ENCODE measurements at places on chromosomes 3 and 15. TPM values are rescaled to one million over a fixed set of nuclear protein-coding genes. Genes with fewer than 3 reads are reported as not detected.
A peak's percentile ranks its signal among the peaks of the same experiment; 100 is the strongest.

DNA sequence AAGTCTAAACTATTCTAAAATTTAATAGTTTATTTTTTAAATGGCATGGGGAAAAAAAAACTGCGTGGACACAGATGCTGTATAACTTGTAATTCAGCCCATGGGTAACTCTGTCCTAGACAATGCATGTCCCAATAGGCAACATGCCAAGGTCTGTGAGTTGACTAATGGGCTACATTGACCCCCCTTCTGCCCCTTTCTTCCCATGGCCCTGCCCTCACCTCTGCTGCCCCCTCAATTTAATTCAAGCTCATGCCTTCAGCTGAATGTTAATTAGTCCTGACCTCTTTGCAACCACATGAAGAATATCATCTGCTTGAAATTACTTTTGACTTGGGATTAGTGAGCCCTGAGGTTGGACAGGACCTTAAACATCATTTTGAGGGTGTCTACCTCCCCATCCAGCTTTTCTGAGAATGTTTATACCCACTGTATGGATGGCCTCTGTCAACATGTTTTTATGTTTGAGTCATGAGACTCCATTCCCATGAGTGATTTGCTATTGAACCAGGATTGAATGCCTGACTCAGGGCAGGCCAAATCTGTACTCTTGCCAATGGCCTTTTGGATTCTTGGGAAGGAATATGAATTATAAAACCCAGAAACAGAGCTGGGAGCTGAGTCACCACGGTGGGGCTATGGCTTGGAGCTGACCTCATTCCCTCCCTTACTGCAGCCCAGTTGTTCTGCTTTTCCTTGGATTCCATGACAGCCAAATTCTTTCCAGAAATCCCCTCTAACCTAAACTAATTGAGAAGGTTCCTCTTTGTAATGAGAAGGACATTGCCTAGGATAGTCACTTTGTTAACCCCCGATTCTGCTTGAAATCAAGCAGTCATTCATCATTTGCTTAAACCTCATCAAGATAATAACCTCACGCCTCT is 33.5 kb upstream of the PDE8A start:
- peak; percentile 48 for DNase-seq

- DNase-seq, result no peak
These were observed 36.5 kb downstream of the ATR start for GRCh38 chr3:142542054-142542453.

GRCh38 chr3:43023066-43023465 is 44.0 kb downstream of the GASK1A start:
- DNase-seq, result no peak

GRCh38 chr3:98552232-98553020 is 20.6 kb downstream of the GPR15 start:
- DNase-seq, result no peak

Gene TEX55
- total RNA-seq, result not detected

DNA sequence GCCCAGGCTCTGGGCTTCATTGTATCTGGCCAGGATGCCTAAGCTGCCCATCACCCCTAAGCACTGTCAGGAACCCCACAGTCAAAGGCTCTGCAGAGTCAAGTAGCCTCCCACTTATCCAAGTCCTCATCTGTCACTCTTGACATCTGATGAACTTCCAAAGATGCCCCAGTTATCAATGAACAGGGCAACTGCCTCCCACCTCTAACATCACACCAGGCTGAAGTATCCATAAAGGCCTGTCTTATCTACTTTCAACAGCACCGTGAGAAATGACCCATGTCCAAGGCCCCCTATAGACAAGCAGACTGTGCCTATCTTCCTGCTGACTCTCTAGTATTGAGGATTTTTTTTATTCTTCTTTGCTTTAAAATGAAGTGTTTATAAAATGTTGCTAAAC is 56.4 kb downstream of the TRIM69 start:
- DNase-seq, result no peak

Gene FAM174B
- 0.25 TPM for total RNA-seq

Gene TMCO5A
- total RNA-seq, result not detected

- DNase-seq, result no peak
These were observed 18.9 kb downstream of the PRR23A start for GRCh38 chr3:138987181-138987580.

Gene PRSS50
- not detected for total RNA-seq

DNA sequence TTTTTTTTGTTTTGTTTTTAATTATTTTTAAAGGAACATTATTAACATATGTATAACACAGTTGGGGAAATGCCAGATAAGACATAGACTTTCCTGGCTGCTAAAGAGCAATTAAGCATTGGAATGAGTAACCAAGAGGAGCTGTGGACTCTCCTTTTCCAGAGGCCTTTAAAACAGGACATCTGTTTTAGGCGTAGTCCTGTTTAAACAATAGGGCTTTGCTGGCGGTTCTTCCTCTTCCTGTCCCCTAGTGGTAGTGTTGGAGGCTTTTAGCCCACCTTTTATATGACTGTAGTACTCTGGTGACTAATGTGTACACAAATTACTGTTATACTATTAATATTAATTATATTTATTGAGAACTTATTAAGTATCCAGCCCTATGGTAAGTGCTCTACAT is 81.9 kb downstream of the PPARG start:
- peak; percentile 17 for DNase-seq

Gene CCRL2
- total RNA-seq, result 6.4 TPM

DNA sequence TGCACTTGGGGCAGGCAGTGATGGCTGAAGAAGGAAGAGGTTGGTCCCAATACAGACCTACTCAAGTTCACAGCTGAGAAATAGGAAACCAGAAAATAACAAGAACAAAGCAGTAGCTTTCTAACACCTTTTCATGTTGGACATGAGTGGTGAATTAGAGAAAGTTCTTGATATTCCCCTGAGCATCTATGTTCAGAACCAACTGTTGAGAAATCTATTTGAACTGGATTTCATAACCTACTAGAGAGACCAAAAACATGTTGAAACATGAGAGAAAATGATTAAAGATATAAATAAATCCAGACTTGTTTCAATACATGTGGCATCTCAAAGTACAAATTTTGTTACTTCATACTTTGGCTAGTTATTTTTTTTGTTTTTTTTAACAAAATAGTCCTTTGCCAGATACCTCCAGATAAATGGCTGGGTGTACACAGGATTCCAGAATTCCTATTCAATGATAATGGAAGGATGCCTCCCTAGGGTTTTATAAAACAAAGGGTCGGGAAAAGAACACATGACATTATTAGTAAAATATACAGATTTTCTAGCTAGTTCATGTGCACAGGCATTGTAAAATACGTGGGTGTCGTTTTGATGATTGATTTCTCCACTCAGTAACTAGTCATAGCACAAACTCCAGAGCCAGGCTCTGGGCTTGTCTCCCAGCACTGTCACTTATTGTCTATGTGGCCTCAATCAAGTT is 34.4 kb upstream of the TNFSF10 start:
- DNase-seq, result no peak

Gene WDR72
- not detected for total RNA-seq

DNA sequence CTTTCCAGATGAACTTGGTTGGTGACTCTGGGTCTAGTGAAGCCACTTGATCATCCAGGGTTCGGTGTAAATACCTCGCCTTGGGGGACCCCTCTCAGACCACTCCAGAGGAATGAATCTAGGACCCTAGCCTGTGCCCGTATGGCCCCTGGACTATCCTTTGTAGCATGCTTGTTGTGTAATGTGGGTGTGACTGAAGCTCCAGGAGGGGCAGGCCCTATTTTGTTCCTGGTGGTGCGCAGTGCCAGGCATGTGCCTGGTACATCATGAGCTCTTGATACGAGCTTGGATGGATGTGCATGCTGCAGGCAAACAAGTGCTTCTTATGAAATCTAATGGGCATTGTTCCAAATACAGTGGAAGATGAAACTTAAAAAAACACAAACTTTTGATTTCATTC is 82.8 kb downstream of the EBLN2 start:
- DNase-seq, result no peak

Gene ATP1B3
- total RNA-seq, result 155 TPM

DNA sequence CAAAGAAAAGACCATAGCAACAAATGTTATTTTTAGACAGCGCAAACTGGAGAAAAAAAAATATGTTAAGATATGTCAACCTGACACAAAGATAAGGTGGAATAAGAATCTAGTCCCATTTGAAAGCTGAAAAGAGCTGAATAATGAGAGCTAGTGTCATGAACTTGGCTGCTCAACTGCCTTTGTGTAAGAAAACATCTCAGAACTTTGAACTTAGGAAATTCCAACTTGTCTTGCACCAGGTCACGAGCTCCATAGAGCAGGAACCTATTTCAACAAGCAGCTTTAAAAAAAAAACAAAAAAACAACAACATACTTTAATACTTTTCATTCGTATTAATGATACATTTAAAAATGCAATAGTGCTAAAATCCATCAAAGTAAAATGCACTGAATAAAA is 79.5 kb downstream of the ZNF280D start:
- peak; percentile 17 for DNase-seq

DNA sequence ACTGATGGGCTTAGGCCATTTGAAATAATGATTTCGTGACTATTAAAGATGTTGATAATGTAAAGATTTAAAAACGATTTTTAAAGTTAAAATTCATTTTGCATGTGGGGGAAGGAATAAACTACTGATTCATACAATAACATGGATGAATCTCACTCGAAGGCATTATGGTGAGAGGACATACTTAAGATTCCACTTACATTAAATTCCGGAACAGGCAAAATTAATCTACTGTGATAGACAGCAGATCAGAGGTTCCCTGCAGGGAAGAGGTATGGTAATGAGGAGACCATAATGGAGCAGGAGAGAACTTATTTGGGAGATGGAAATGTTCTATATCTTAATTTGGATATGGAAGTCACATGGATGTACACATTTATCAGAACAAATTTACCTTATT is 28.4 kb upstream of the RAB6B start:
- DNase-seq, result no peak

DNA sequence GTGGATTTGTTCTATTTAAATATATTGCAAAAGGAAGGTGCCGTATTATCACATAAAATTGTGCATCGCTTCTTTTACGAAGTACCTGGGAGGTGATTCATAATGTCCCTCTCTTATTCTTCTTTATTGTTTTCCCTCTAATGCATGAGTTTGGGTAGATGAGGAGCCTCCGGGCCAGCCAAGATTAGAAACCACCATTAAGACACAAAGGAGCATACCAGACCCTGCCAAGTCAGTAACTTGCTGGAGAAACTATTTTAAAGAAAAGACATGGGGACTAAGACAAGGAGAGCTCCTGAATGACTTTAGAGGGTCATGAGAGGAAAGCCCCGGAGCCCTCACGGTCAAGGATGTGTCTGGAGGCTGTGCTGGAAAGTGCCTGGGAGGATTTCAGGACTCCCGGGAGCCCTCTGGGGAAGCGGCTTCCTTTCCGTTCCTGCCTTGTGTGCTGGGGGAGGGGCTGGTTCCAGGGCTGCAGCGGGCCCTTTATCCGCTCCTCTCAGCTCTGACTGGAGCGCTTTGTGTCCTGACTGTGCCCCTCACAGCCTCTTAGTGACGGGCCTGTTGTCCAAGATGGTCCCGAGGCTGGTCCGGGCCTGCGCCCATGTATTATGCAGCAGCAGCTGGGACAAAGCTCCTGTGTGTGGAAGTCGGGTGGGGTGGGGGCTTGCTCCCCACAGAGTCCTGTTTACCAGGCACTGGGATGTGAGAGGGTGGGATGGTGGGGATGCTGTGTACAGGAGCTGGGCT is 35.7 kb downstream of the CORO2B start:
- DNase-seq, result no peak

GRCh38 chr3:127151992-127152650 is 40.8 kb upstream of the PRR23E start:
- DNase-seq, result no peak

GRCh38 chr15:81279621-81280485 is 44.1 kb downstream of the STARD5 start:
- DNase-seq, result no peak

DNA sequence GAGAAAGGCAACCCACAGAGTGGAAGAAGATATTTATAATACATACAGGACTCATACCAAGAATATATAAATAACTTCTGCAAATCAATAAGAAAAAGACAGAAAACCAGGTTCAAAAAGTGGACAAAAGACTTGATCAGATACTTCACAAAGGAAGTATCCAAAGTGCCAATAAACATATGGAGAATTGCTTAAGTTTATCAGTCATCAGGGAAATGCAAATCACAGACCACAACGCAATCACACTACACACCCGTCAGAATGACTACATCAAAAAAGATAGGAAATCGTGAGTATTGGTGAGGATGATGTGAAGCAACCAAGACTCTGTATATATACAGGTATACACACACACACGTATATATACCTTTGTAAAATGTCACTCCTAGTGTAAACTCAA is 180.6 kb downstream of the FAM43A start:
- DNase-seq, result no peak

Gene GOLGA8A
- 12.5 TPM for total RNA-seq

DNA sequence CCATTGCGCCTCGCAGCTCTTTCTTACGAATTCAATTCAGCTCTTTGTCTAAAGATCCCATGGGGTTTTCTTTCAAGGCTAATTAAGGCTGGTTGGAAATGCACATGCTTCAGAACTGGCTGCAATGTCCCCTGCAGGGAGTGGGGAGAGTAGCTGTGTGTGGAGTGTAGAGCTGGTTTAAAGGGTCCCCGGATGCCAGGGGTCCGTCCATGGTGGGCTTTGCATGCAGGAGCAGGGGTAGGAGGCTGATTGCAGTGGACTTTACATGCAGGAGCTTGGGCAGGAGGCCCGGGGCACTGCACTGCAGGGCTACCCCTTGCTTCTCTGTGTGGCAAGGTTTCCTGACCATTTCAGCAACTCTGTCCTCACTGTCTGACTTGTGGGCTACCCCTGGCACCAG is 261.6 kb upstream of the LYSMD4 start:
- DNase-seq, result no peak

DNA sequence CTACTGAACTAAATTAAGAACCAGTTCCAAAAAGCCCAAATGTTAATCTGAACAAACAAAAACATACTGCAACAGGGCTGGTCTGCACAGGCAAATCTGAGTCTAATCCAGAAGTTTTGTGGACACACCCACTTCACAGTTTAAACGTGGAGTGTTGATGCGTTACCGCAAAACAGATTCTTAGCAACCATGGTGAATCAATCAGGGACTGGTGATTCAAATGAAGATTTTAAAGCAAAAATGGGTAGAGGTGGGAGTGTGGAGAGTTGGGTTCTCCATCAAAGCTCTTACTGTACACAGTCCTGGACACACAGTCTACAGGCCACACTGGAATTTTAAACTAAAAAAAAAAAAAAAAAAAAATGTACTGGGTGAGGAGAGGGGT is 5.2 kb downstream of the ANXA2 start:
- DNase-seq, result no peak
